ENCODE measurements at places on chromosomes 5 and 9.

DNA sequence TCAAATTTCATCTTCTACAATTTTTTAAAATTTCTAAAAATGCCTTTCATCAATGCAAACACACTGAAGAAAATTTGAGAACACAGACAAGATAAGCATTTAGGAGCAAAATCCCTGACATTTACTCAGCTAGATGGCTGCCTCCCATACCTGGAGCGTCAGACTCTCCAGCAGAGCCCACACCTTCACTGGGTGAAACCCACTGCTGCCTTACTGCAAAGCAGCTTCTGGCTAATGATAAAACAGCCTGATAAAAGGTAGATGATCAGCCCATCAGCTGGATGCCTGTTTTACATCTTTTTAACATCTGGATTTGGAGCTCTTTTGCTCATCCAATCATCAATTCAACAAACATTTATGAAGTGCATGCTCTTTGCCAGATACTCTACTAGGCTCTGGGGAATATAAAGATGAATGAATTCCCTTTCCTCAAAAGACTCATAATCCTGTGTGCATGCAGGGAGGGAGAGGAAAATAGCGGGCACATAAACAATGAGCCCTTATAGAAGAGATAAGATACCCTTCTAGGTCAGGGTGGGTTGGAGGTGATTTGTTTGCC lies 271.2 kb downstream of the SAXO1 start:
- no peak for DNase-seq

- no peak for DNase-seq
These were observed 53.4 kb downstream of the ROR2 start for GRCh38 chr9:91896513-91897121.

- no peak for DNase-seq
These were observed 61.1 kb downstream of the FRMD3 start for GRCh38 chr9:83477120-83477519.

GRCh38 chr5:81961651-81962440 lies 10.0 kb upstream of the ATG10 start:
- DNase-seq, result no peak

DNA sequence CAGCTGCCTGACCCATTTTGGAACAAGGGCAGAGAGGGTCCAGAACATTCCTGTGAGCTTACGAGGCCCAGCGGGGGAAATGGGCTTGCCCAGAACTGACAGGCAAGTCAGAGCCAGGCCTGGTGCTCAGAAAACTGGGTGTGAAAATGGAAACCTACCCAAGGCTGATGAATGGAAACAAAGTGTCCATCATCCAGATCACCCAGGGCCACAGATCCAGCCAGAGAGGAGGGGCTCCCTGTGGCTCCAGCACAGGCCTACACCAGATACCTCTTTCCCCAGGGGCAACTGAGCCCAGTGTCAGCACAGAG lies 3.1 kb downstream of the CLTB start:
- no peak for DNase-seq

DNA sequence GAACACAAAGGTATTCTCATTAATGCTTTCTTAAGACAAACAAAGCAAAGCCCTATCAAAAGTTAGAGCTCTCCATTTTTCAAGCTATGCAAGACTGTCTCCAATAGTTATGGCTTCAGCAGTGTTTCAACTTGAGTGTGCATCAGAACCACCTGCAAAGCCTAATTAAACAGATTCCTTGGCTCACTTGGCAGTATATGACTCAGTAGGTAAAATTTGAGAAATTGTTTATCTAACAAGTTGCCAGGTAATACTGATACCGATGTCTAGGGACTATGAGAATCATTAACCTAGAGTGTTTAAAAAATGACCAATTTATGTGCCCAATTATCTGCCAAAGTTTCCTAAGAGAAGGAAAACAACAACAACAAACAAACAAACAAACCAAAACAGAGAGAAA lies 60.3 kb upstream of the PARP8 start:
- no peak for DNase-seq

- DNase-seq, result no peak
These were observed 4.2 kb downstream of the SOHLH1 start for GRCh38 chr9:135695036-135695435.

- DNase-seq, result no peak
These were observed 25.3 kb upstream of the SLC1A1 start for GRCh38 chr9:4464911-4465513.

- no peak for DNase-seq
These were observed 5.5 kb downstream of the ENG start for GRCh38 chr9:127848756-127849504.

- peak; percentile 79 for DNase-seq
These were observed 8.2 kb downstream of the UNC5A start for GRCh38 chr5:176818391-176819098.

GRCh38 chr5:162593881-162594280 lies 526.3 kb downstream of the GABRG2 start:
- no peak for DNase-seq

- DNase-seq, result no peak
These were observed 430.0 kb upstream of the FTMT start for GRCh38 chr5:121421646-121422045.

DNA sequence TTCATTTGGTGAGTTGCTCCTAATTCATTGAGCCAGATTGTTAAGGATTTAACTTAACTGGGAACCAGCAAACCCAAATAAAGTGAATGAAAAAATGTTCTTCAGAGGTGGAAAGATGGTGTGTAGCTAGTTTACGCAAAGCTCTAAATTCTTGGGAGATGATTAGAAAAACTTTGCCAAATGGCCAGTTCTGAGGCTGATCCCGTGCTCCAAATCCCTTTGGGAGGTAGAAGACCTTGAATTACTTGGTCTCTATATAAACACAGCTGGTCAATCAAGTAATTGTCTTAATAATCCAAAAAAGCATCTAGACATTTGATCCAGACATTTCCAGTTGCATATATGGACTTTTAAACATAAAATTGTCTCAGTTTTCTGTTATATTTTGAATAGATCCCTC lies 11.4 kb downstream of the ACTL7B start:
- DNase-seq, result no peak

DNA sequence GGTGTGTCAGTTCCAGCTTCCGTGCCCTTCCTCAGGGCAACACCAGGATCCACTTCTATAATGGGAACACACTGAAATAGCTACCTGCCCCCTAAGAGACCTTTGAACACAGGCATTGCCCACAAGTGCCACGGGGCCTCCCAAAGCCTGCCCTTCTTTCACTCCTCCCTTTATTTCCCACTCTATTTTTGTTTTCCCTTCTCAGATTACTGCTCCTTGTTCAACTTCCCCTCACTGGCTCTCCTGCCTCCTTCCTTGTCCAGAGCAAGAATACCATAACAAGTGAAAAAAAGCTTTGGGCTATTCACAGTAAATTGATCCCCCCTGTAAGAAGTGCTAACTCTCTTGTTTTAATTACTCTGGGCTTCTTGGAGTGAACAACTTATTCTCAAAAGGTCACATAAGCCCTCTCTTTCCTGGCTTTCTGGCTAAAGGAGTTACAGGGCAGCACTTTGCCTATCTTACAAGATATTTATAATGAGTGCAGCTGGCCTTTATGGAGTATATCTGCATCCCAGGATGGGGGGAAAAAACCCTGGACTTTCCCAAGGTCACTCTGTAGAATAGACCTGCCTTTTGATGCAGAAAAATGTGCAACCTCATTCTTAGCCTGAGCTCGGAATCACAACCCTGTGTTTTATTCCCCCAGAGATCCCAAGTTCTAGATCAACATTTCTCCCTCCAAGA lies 11.3 kb downstream of the CTXN3 start:
- no peak for DNase-seq

GRCh38 chr5:10628601-10629000 lies 64.7 kb downstream of the ANKRD33B start:
- no peak for DNase-seq

DNA sequence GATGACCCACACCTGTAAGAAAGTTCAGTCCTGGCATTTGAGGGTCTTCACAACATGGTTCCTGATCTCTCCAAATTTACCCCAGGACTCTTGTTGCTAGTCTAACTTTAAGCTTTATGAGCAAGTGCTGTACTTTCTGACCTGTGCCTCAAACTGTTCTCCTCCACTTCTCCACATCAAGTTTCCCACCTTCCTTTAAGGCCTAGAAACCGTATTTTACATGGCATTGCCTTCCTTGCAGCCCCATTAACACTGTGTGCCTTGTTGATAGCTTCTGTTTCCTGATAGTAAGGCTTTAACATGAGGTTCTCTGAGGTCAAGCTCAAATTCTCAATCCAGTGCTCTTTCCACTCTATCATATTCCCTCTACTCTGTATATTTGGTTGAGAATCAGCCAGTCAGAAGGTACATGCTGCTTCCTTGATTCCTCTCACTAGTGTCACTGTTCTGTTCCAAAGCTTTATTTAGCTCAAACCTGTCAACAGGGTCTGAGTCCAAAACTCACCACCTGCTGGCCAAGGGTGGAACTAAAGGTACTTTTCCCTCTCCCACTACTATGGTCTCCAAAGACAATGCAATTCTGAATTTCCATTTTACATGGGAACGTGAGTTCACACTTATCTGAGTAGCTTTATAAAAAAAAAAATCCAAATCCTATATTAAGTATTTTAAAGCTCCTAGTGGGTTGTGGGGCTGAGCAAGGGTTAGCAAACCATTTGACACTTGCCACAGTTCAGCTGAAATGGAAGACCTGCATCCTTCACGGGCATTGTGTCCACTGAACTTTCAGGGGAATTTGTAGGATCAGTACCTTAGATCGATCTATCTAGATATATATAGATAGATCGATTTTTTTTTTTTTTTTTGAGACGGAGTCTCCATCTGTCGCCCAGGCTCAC lies 21.1 kb downstream of the VCP start:
- peak; percentile 23 for DNase-seq
